DMS79 treated with DMSO at 0.1 percent for 48 hours (cell line): ENCODE measurements at places on chromosomes 16 and 17.
A peak's percentile ranks its signal among the peaks of the same experiment; 100 is the strongest.

GRCh38 chr17:56771563-56771962, 62.2 kb downstream of the C17orf67 start:
- DNase-seq: no peak

- no peak for DNase-seq
Observed at GRCh38 chr16:22862046-22862445, 48.1 kb downstream of the HS3ST2 start.

GRCh38 chr16:3513892-3514583, 13.2 kb downstream of the CLUAP1 start:
- no peak for DNase-seq

- DNase-seq: no peak
Observed at GRCh38 chr16:11736903-11737302, 5.8 kb downstream of the TXNDC11 start.

- DNase-seq: no peak
Observed at GRCh38 chr16:69888005-69888590, 63.0 kb upstream of the CLEC18A start.

GRCh38 chr17:33858121-33858520, 397.0 kb upstream of the CCL2 start:
- no peak for DNase-seq

GRCh38 chr16:49846800-49847199, 9.1 kb downstream of the ZNF423 start:
- no peak for DNase-seq

GRCh38 chr16:85459529-85460251, 153.4 kb upstream of the GSE1 start:
- DNase-seq: no peak

DNA sequence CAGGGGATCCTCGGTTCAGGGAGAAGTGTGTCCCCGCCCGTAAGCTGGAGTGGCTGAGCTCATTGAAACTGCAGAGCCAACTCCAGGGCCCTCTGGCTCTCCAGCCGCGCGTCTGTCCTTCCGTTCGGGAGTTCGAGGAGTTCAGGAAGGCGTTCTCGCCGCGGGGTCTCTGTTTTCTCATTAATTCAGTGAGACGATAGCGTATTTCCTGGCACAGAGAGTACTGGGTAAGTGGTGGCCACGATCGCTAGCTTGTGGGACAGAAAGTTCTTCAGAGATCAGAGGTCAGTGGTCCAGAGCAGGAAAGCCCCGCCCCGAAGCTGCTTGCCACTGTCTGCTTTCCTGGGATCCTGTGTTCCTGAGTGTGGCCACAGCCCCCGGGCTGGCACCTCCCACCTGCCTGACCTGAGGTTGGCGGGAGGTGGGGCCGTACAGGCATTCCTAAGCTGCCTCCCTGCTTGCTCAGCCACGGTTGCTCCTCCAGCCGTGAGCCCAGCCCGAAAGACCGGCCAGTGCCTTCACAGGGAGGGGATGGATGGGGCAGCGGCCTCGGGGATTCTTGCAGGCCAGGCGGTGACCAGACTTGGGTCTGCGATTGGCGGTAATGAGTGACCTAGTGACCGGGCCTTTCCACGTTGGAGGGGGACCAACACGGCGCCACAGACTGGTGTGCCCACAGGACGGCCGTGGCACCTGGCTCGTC, 8.9 kb downstream of the BAIAP2 start:
- DNase-seq: no peak

- no peak for DNase-seq
Observed at GRCh38 chr16:53651357-53651756, 52.3 kb downstream of the RPGRIP1L start.

DNA sequence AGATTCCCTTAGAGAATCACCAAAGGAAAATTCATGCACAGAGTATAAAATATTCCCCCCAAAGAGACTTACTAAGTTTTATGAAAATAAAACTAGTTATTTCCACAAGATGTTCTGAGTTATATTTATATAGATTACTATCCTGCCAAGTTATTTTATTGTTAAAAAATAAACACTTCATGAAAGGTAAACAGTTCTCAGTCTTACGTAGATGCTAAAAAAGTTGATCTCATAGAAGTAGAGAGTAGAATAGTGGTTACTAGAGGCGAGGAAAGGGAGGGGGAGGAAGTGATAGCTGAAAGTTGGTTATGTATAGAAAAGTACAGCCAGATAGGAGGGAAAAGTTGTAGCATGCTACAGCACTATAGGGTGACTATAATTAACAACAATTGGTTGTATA, 65.2 kb downstream of the USP32 start:
- no peak for DNase-seq

- no peak for DNase-seq
Observed at GRCh38 chr17:40321961-40322357, 13.0 kb downstream of the RARA start.

DNA sequence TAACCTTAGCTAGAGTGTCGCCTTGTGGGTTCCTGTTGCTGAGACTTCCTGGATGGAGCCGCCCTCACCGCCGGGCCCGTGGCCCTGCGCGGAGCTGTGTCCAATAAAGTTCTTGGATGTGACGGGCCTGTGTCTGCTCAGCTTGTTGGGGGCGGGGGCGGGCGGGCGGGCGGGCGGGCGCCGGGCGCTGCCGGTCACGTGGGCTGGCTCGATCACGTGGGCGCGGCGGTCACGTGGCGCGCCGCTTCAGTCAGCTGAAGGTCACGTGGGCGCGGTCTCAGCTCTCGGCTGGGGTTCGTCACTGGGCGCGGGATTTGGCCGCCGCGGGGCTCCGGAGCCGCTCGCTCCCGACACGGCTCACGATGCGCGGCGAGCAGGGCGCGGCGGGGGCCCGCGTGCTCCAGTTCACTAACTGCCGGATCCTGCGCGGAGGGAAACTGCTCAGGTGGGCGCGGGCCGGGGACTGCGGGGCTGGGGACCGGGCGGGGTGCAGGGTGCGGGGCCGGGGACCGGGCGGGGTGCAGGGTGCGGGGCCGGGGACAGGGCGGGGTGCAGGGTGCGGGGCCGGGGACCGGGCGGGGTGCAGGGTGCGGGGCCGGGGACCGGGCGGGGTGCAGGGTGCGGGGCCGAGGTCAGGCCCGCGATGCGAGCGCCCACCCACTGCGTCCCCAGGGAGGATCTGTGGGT, at the start of gene AMDHD2:
Gene AMDHD2, plus strand, starts transcription at position 275 of the 687 bp plus-strand sequence. Its CDS starts 88 bp downstream, at position 363.
- DNase-seq: peak; percentile 57

DNA sequence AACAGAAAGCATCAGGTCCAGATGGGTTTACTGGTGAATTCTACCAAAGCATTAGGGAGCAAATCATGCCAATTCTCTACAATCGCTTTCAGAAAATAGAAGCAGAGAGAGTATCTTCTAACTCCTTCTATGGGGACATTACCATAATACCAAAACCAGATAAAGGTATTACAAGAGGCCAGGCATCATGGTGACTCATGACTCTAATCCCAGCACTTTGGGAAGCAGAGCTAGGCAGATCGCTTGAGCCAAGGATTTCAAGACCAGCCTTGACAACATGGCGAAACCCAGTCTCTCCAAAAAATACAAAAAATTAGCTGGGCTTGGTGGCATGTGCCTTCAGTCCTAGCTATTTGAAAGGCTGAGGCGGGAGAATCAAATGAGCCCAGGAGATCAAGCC, 23.0 kb downstream of the HBQ1 start:
- DNase-seq: no peak

DNA sequence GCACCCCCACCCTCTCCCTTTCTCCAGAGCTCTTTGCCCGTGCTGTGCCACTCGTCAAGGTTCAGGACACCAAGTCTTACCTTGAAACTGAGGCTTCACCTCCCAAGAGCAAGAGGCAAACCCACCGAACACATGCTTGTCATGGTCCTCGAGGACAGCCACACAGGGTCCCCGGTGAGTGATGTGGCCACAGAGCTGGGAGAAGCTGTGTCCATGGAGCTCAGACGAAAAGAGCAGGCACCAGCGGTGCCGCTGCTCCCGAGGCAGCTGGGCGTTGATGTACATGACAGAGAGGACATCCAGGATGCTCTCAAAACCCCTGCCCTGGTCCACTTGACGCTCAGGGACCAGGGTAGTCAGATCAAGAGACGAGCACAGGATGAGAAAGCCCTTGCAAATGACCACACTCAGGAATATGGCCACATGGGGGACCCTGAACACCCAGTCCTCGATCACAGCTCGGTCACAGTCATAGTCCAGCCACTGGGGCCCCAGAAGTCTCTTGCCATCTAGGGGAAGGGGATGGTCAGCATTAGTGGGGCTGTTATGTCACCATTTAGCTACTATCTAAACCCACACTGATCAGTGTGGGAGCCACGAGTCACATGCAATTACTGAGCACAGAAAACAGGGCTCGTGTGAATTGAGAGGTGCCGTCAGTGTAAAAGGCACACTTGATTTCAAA, 17.8 kb downstream of the MEAK7 start:
- no peak for DNase-seq

DNA sequence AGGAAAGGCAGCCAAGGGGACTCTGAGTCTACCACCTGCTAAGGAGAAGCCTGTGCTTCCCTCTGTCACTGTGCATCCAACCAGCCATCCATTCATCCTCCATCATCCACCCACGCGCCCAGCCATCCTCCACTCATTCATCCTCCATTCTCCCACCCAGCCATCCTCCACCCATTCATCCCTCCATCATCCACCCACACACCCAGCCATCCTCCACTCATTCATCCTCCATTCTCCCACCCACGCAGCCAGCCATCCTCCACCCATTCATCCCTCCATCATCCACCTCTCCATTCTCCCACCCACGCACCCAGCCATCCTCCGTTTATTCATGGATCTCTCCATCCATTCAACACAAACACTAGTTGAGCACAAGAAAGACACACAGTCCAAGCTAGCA, 74.1 kb downstream of the COG7 start:
- DNase-seq: no peak

- DNase-seq: peak; percentile 31
Observed at GRCh38 chr17:62705778-62706597, 78.5 kb downstream of the MRC2 start.

GRCh38 chr17:64217249-64217691, 45.8 kb downstream of the TEX2 start:
- DNase-seq: no peak

- DNase-seq: no peak
Observed at GRCh38 chr16:20676837-20677236, 20.6 kb downstream of the ACSM1 start.

DNA sequence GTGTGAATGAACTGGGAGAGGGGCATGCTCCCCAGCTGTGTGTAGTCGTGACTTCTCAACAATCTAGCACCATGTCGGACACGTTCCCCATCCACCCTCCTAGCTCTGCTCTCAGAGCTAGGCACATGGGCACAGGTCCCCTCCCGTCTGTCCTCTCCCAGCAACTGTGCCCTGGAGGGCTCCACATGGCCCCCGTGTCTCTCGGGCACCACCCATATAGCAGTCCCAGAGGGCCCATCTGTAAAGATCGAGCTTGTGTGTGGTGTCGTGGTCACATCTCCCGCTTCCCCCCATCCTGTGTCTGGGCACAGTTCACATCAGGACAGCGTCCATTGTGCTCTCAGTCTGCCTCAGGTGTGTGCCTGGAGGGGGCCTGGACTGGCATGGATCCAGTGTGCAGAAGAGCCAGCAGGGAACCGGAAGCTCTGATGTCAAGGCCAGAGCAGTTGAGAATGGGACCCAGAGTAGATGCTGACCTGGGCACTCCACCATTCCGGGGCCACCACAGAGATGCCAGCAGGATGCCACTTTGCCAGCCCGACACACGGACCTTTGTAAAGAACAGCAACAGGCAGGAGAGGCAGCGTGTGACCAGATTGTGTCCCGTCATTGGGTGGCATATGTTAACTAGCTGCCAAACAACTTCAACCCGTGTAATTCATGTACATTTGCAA, 55.7 kb downstream of the MARF1 start:
- no peak for DNase-seq

GRCh38 chr17:2700491-2701141, 10.9 kb downstream of the CLUH start:
- DNase-seq: peak; percentile 92

GRCh38 chr17:39671651-39672521, 3.6 kb downstream of the PNMT start:
- no peak for DNase-seq
